Urinary bladder (tissue), 4 donors: ENCODE measurements at places on chromosomes 7 and 10. TPM values are rescaled to one million over a fixed set of nuclear protein-coding genes. Genes with fewer than 3 reads are reported as not detected.

GRCh38 chr7:25786936-25787335 is 365.1 kb upstream of the NFE2L3 start:
- DNase-seq, result no peak

DNA sequence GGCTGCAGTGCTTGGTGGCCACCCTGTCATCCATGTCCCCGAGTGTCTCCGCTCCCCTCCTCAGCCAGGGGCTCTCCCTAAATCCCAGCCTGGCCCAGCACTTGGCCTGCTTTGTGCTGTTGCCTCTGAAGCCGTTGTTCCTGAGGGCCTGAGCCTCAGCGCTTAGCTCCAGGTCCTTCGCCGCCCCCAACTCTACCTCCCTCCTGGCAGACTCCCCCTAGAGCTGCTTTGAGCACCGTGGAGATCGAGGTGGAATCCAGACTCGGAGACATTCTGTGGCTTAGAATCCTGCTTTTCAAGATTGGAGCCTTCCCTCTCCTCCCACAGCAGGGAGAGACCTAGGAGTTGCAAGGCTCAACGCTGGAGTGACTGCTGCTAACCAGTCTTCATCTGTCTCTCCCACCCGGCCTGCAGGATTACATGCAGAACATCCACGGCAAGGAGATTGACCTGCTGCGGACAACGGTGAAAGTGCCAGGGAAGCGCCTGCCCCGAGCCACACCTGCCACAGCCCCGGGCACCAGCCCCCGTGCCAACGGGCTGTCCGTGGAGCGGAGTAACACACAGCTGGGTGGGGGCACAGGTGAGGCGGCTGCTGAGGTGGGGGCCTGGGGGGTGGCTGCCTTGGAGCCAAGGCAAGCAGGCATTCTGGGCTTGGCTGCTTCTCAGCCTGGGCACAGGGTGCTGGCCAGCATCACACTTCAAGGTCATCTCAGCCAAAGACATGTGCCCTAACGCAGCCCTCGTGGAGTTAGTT is 33.3 kb downstream of the GBX1 start:
- no peak for DNase-seq

- no peak for DNase-seq
These were observed 73.8 kb downstream of the GOLGA7B start for GRCh38 chr10:97923476-97923875.

The FAM25A gene
- polyA plus RNA-seq, result not detected

DNA sequence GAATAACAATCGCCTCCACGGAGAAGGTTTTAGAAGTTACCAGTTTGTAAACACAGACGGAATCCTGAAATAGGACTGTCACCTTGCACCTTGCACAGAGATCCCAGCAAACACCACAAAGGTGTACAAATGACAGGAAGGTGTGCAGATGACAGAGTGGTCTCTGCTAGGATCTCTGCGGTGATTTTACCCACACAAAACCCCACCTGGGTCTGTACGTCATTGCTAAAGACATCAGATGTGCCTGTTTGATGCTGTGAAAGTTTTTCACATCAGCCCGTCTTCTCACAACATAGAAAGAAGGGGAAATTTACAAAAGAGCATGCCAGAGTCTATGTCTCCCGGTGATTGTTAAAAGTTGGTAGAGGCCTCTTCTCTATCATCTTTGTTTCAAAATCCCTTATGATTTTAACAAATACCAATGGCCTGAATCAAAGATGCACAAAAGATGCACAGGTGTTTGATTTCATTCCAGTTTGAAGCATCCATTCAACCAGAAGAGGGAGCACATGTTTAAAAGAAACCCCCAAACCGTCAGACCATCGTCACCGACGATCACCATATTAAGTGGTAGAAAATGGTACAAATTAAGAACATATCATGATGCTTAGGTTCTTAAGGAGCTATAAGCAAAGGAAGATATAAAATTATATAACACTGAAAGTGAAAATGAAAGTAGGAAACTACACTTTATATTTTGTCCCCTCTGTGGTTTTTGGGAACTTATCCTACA is 576.5 kb downstream of the PTPRN2 start:
- DNase-seq, result no peak

DNA sequence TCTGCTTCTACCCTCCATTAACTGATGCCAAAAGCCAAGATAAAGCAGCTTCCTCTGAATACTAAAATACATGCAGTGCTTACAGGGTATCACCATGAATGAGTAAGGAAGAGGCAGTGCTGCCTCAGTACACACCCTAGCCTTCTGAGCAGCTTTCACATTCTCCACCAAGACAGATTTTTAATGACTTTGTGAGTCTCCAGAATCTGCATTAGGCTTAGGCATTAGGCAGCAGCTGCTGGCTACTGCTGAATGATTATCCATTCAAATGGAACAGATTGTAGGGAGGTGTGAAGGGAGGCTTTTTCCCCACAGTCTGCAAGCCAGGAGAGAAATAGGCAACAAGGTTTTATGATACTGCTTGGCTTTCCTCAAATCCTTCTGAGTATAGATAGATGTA is 1226.7 kb upstream of the LRRN3 start:
- no peak for DNase-seq

- no peak for DNase-seq
These were observed 72.0 kb downstream of the KAT6B start for GRCh38 chr10:74898201-74898976.

DNA sequence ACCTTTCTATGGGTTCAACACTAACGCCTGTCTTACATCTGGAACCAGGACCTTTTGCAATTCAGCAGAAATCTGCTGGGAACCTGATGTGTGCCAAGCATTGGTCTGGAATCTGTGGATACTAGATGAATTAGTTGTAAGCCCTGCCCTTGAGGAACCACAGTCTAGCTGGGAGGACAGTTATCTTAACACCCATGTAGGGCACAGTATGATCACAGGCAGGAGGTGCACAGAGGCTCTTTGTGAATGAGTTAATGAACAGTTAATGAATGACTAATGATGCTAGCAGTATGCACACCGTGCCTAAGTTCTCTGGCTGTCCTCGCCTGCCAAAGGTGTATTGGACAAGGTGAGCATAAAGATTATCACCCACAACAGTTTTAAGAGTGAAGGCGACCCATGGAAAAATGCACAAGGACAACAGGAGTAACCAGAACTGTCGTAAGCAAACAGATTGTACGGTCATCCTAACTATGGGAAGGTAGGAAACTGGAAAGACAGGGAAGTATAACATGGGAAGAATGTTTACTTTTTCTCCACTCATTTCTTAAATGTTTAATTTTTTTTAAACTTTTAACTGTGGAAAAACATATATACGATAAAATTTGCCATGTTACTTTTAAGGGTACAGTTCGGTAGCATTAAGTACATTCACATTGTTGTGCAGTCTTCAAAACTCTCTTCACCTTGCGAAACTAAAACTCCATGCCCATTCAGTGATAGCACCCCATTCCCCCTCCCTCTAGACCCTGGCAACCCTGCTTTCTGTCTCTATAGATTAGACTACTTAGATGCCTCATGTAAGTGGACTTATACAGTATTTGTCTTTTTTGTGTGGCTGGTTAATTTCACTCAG is 139.9 kb downstream of the CXCL12 start:
- DNase-seq, result no peak

DNA sequence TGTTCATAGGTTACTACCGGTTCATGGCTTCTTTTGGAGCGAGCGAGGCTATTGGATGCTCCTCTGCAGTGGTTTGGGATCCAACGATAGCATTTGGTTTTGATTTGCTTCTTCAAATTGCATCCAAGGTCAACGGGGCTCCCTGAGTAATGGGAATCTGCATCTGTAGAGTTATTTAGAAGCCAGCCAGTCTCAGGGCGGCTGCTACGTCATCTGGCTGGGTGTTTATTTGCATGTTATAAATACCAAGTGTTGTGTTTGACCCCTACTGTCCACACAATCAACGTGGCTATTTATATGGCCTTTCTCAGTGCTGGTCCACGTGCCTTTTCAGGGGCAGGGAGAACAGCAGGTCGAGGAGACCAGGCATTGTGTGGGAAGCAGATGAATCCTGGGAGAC is 137.7 kb downstream of the PRPF18 start:
- DNase-seq, result no peak

The MYO3A gene
- polyA plus RNA-seq, result 0.09 TPM

GRCh38 chr10:33414841-33415240 is 80.4 kb upstream of the NRP1 start:
- no peak for DNase-seq

- no peak for DNase-seq
These were observed 17.2 kb upstream of the AKR1C1 start for GRCh38 chr10:4945766-4946717.

- no peak for DNase-seq
These were observed 4.2 kb downstream of the GDF2 start for GRCh38 chr10:47326306-47326926.

- DNase-seq, result no peak
These were observed 244.2 kb downstream of the MAD1L1 start for GRCh38 chr7:1988533-1988930.

DNA sequence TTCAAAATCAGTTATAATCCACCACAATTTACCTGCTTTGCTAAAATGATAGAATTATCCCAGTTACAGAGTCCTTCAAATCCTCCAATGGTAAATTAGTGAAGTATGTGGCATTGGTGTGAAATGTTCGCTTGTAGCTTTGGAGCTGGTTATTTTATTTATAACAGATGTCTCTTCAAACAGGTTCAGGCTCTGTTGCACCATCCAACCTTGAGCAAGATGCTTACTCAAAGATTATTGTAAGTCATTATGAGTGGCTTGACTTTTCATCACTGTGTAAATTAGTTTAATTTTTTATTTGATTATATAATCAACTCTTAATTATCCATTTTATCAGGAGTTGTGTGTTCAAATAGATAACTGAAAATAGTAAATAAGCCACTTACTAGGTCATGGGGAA is 99.4 kb downstream of the BTRC start:
- no peak for DNase-seq

- no peak for DNase-seq
These were observed 66.3 kb downstream of the PRKAG2 start for GRCh38 chr7:151810441-151811232.

The GPNMB gene
- 62.2 TPM for polyA plus RNA-seq

DNA sequence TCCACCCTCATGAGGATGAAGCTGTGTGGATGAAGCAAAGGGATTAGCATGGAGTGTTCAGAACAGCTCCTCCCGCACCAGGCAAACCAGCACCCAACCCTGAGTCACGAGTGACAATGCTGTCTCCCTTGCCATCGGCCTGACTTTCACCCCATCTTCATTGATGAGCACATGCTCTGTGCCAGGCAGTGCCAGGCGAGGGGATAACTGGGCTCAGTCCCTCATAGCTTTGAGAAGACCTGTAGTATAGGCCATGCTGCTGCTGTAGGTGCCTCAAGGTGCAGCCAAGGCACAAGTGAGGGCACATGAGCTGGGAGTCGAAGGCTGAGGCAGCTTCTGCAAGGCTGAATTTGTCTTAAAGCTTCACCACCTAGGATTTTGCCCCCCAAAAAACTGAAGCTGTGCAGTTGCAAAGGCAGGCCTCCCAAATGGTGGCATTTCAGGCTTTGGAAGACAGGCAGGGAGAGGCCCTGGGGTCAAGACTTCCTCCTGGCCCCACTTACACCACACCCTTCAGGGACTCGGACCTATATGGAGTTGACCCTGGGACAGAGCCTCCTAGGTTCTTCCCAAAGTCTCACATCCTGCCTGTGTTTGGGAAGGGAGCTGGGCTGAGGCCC is 54.2 kb upstream of the GDF10 start:
- no peak for DNase-seq

The PRLHR gene
- polyA plus RNA-seq, result 0.16 TPM

The TUBAL3 gene
- polyA plus RNA-seq, result 0.05 TPM

The ZNF3 gene
- 17.4 TPM for polyA plus RNA-seq

DNA sequence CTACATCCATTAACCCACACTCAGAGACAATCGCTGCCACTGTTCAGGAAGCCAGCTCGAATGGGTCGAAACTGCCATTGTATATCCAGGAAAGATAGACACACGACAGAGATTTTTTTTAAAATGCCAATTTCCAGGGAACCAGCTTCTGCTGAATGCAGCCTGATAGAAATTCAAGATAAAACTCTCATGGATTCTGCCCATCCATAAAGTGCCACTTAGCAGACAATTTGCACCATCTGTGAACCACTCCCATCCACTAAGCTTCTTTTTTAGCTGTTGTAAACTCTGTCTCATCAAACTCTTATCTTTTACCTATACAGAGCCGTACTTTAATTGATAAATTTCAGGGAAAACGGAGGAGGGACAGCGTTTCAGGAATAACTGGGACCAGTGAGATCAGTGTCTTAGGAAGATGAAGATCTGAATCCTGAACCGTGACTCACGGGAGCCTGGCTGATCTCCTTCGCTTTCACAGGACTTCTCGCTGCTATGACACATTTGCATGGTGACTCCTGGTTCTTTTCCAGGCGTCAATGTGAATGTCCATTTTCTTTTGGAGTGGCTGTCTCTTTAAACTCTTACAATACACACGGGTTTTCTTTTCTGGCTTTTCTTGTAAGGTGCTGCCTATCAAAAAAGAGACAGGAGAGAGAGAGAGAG is 103.4 kb downstream of the FAM204A start:
- no peak for DNase-seq

DNA sequence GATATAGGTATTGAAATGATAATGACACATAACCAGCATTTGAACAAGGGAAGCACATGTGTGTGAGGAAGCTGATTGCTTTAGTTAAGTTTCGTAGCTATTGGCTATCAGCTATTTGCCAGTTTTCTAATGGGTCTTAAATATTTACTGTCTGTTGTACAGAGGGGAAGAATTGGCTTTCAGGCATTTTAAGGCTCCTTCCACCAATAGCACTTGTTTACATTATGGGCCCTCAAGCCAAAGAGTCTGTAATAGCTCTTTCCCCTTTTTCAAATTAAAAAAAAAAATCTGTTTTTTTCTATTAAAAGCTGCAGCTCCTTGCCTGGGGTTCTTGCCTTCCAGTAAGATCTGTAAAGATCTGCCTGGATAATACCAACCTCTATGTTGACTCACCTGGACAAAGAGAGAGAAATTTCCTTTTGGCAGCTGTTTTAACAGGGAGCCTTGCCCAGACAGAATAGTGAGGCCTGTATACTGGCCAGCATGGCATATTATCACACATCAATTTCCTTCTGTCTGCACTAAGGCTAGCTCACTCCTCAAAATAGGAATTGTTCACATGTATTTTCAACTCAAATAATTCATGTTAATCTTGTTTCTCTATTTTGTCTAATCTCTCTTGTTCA is 104.7 kb upstream of the LRGUK start:
- DNase-seq, result no peak

- DNase-seq, result peak; percentile 95
These were observed 175.0 kb upstream of the LYZL2 start for GRCh38 chr10:30804478-30805055.

DNA sequence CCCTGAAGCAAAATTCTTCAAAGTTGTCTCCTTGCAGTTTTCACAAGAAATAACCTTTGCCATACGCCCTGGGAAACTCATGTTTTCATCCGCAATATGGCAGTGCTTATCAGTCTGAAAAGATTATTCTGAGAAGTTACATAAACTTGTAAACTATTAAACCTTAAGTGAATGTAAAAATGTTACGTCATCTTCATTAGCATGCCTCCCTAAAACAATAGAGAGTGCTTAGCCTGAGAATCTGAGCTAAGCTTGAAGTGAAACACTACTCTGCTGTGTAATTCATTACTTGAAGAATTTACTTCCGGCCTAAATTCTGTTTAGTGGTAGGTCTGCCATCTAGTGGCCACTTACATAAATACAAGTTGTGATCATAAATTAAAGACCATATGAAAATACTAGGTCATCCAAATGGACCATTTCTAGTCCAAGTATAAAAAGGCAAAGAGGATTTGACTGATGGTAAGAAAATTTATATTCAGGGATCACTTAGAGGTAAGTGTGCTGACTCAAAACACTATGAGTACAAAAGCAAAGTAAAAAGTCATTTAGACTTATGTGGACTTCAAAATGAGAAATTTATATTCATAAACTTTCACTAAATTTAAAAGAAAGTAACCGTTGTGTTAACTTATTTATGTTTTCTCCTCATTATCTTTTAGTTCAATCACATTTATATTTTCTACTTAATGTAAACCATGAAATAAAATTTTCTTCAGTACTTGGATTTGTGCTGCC is 745.1 kb upstream of the LRRTM3 start:
- peak; percentile 35 for DNase-seq
